ENCODE measurements at places on chromosomes 2 and 18. TPM values are rescaled to one million over a fixed set of nuclear protein-coding genes. Genes with fewer than 3 reads are reported as not detected.

DNA sequence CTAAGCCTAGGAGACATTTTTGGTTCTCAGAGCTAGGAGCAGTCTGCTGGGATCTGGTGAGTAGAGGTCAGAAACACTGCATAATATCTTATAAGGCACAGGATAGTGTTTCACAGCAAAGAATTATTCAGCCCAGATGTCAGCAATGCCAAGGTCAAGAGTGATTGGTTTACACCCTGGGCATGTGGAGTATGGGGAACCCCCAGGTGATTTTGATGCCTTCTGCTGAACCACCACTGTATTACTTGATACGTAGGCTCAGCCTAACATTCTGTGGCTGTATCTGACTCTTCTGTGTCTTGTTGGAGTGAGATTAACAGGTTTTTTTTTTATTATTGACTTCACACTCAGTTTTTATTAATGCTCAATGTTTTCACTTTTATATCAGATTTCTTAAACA lies 6.0 kb downstream of the DDX18 start:
- H3K27me3 ChIP-seq = no peaks in the 10 kb centered on the region
- H3K4me3 ChIP-seq = no peak overlapping the region
- DNase-seq = no peak
- peaks cover 9% of the 10 kb centered on the region for H3K4me1 ChIP-seq

DNA sequence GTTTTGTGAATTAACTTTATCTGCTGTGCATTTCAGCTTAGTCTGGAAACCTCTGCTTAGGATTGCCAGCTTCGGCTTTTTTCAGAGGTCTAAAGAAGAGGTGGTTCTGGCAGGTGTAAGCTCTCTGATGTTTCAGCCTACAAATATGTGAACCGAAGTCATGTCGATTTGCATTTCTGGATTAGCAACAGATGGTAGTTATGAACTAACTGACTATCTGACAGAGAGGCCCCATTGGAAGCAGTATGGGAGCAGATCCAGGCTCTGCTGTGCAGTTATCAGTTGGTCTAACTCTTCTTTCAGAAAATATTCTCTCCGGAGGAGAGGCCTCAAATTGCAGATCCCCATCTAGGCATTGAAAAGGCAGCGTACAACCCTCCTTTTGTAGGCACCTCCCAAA lies 32.7 kb upstream of the SPRED2 start:
- H3K4me1 ChIP-seq = peaks cover 8% of the 10 kb centered on the region
- H3K36me3 ChIP-seq = no peaks in the 10 kb centered on the region
- no peak for DNase-seq

Gene TMEM182
- total RNA-seq = 5.2 TPM

- peaks cover 4% of the 10 kb centered on the region for H3K36me3 ChIP-seq
- no peak overlapping the region for H3K4me3 ChIP-seq
- peak overlapping the region; percentile 84 for H3K27ac ChIP-seq
- H3K27me3 ChIP-seq = no peaks in the 10 kb centered on the region
- DNase-seq = no peak
- H3K4me1 ChIP-seq = peaks cover 87% of the 10 kb centered on the region
Measured at GRCh38 chr18:48932822-48933510, 17.8 kb downstream of the SMAD7 start.

Gene SERPINB2
- not detected for total RNA-seq

GRCh38 chr2:239629926-239630617 lies 229.3 kb upstream of the HDAC4 start:
- H3K4me1 ChIP-seq = no peaks in the 10 kb centered on the region
- H3K27me3 ChIP-seq = no peaks in the 10 kb centered on the region
- DNase-seq = peak; percentile 10
- H3K36me3 ChIP-seq = no peaks in the 10 kb centered on the region
- no peak overlapping the region for H3K27ac ChIP-seq
- no peak overlapping the region for H3K4me3 ChIP-seq

Gene IER3IP1
- 8.2 TPM for total RNA-seq

GRCh38 chr18:7094427-7094826 lies 23.2 kb downstream of the LAMA1 start:
- no peaks in the 10 kb centered on the region for H3K36me3 ChIP-seq
- H3K27me3 ChIP-seq = no peaks in the 10 kb centered on the region
- DNase-seq = peak; percentile 30
- peaks cover 32% of the 10 kb centered on the region for H3K4me1 ChIP-seq
- H3K27ac ChIP-seq = peak overlapping the region; percentile 51

- no peaks in the 10 kb centered on the region for H3K27me3 ChIP-seq
- H3K27ac ChIP-seq = no peak overlapping the region
- H3K4me3 ChIP-seq = no peak overlapping the region
- no peaks in the 10 kb centered on the region for H3K4me1 ChIP-seq
- H3K36me3 ChIP-seq = no peaks in the 10 kb centered on the region
- DNase-seq = no peak
Measured at GRCh38 chr2:23656597-23656973, 270.3 kb downstream of the ATAD2B start.

DNA sequence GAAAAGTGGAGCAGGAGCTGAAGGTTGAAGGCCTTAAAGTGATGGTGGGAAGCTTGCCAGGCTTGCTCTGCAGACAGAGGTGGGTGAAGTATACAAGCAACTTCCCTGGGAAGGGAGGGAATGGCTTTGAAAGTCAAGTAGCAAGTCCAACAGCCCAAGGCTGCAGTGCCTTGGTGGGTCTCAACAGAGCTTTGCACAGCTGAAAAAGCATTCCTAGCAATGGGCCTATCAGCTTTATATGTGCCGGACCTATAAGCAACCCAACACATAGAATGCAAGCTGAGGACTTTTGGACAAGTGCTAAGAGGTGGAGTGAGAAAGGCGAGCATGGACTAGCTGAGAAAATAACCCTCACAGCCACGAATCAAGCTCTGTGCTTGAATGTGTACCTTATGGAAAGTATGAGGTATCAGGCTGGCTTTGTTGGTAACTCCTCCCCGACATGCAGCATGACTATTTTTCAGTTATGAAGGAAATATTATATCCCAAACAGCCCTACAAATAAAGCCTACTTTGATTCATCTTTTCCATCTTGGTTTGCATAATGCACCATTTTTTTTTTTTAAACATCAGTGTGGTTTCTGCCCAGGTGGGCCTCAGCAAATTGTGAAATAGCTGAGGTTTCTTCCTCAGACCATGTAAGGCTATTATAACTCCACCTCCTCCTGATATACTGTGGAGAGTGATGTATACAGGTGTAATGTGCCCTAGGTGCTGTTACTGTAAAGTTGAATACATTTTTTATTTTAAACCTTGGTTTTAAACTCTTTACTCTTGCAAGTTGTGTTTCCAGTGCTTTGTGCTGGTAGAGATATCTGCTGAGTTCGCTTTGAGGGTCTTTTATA lies 241.4 kb upstream of the CXCR4 start:
- no peak for DNase-seq
- H3K36me3 ChIP-seq = no peaks in the 10 kb centered on the region
- H3K27me3 ChIP-seq = no peaks in the 10 kb centered on the region
- H3K4me3 ChIP-seq = no peak overlapping the region
- no peaks in the 10 kb centered on the region for H3K4me1 ChIP-seq

DNA sequence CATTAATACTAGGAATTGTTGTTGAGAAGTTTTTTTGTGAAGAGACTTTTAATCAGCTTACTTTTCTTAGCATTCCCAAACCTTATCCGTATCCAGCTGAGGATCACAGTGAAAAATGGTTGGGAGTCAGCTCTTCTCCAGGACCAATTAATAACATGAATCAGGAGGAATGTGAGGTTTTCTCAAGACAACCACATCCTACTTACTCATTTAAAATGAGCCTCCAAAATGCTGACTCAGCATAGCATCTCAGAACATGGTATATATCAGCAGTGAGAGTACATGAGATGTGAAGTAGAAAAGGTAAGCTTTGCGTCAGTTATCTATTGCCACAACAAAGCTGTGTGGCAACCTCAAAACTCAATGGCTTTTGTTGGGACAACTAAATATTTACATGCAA lies 140.3 kb downstream of the NRP2 start:
- no peak for DNase-seq
- H3K4me1 ChIP-seq = no peaks in the 10 kb centered on the region
- H3K36me3 ChIP-seq = no peaks in the 10 kb centered on the region

Gene CDK15
- total RNA-seq = not detected

Gene INHBB
- not detected for total RNA-seq

GRCh38 chr2:39499336-39499735 lies 62.3 kb upstream of the MAP4K3 start:
- no peaks in the 10 kb centered on the region for H3K27me3 ChIP-seq
- H3K4me3 ChIP-seq = no peak overlapping the region
- H3K36me3 ChIP-seq = no peaks in the 10 kb centered on the region
- H3K27ac ChIP-seq = no peak overlapping the region
- H3K4me1 ChIP-seq = no peaks in the 10 kb centered on the region
- peak; percentile 52 for DNase-seq

DNA sequence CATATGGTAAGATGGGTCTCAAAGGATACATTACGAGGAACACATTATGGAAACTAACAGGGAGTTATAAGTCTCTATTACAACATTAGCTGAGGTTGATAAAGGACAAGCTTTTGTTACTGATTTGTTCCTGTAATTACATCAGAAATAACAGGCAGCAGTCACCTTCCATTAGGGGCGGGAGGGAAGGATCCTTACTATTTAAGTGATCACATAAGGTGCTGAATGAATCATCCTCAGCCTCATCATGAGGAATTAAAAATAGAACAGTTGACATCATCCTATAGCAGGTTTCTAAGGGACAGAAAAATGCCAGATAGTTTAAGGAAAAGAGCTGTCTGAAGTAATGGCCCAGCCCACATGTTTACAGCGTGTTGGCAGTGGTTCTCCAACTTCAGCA lies 86.9 kb upstream of the MGAT5 start:
- DNase-seq = no peak
- H3K4me3 ChIP-seq = no peak overlapping the region
- no peaks in the 10 kb centered on the region for H3K36me3 ChIP-seq
- no peaks in the 10 kb centered on the region for H3K27me3 ChIP-seq
- H3K4me1 ChIP-seq = peaks cover 14% of the 10 kb centered on the region

Gene SLC4A5
- total RNA-seq = 2.3 TPM

Gene NR4A2
- total RNA-seq = 0.04 TPM

DNA sequence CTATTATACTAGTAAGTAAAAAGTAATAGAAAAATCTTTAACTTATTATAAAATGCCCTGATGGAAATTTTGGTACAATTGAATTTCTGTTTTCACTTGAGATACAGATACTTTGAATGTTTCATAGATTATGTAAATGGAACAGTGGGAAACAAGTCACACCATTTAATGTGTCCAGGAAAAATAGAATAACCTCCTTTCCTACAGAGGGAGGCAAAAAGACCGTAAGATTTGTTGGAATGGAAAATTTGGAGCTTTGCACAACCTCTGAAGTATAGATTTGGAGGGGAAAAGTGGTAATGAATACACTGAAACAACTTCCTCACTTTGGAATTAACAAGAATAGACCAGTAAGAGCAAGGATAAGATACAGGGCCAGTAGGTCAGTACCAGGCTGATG lies 149.2 kb upstream of the L3MBTL4 start:
- H3K27me3 ChIP-seq = no peaks in the 10 kb centered on the region
- no peak overlapping the region for H3K27ac ChIP-seq
- no peak for DNase-seq
- peaks cover 20% of the 10 kb centered on the region for H3K4me1 ChIP-seq

GRCh38 chr18:35076135-35076924 lies 35.1 kb downstream of the MAPRE2 start:
- no peak overlapping the region for H3K4me3 ChIP-seq
- H3K4me1 ChIP-seq = peaks cover 4% of the 10 kb centered on the region
- H3K27me3 ChIP-seq = no peaks in the 10 kb centered on the region

Gene COL6A3
- 4.1 TPM for total RNA-seq

- no peaks in the 10 kb centered on the region for H3K36me3 ChIP-seq
- H3K27ac ChIP-seq = no peak overlapping the region
- H3K4me3 ChIP-seq = no peak overlapping the region
- peaks cover 3% of the 10 kb centered on the region for H3K4me1 ChIP-seq
- H3K27me3 ChIP-seq = no peaks in the 10 kb centered on the region
Measured at GRCh38 chr2:222835143-222835822, 25.6 kb upstream of the ACSL3 start.

Gene FAM124B
- 0.30 TPM for total RNA-seq

DNA sequence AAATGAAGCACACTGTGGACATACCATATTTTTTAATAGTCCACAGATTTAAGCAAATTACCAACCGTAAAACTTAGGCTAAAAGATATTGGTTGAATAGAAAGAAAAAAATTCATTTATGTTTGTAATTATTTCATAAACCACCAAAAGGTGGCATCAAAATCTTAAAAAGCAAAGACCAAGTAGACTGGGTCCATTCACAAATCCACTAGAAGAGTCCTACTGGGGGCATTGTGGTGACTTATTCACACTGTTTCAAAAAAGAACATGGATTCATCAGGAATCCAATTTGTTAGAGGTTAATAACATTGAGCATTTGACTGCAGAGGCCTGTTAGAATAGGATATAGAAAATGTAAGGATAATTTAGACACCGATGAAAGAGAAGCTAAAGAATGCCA lies 194.9 kb upstream of the KYNU start:
- no peaks in the 10 kb centered on the region for H3K36me3 ChIP-seq
- H3K27ac ChIP-seq = no peak overlapping the region
- no peak for DNase-seq
- H3K4me3 ChIP-seq = no peak overlapping the region
- H3K4me1 ChIP-seq = peaks cover 4% of the 10 kb centered on the region
- H3K27me3 ChIP-seq = no peaks in the 10 kb centered on the region

DNA sequence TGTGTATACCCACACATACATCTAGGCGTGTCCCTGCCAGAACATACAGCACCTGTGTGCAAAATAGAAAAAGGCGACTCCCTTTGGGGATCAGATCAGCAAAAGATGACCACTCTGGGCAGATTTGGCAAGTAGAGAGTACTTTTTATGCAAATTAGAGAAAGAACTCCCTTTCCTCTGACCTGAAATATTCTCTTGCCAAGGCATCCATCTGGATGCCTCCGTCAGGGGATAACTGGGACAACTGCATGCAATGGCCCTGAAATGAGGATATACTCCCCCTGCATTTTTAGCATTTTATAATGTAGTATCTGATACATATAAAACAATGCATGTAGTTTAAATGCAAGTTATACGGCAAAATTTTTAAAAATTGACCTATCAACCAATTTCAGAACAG lies 247.7 kb downstream of the ICOS start:
- no peaks in the 10 kb centered on the region for H3K4me1 ChIP-seq
- no peaks in the 10 kb centered on the region for H3K27me3 ChIP-seq
- no peak overlapping the region for H3K27ac ChIP-seq
- H3K36me3 ChIP-seq = no peaks in the 10 kb centered on the region
- DNase-seq = no peak

DNA sequence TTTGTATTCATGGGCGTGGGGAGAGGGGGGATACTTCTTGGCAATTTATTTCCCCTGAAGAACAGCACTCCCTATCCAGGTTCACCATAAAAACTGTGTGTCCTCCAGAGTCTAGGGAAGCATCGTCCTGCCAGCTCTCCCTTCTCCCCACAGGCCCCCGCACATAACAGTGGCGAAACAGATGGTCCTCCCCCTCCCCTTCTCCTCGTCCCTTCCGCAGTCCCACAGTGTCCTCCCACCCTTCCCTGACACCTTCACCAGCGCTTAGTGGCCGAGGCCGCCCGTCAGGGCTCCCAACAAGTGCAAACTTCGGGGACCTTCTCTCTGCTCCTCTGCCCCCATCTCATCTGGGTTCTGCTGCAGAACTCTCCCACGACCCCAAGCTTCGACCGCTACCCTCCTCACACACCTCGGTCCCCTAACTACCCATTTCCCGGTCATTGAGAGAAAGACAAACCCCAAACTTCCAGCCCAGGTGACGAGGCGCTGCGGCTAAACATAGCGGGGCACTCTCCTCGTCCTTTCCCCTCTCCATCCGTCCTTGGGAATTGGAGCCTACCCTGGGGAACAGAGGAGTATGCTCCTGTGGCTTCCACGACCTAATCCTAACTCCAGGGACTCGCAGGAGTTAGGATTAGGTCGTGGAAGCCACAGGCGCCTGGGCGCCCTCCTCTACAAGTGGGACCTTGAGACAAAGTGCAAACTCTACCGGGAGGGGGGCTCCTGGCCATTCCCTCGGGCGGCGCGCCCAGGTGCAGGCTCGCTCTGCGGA lies 971 bp downstream of the ZNF385B start:
- H3K36me3 ChIP-seq = no peaks in the 10 kb centered on the region
- H3K27ac ChIP-seq = no peak overlapping the region
- peak overlapping the region; percentile 74 for H3K4me3 ChIP-seq
- no peak for DNase-seq
- no peaks in the 10 kb centered on the region for H3K4me1 ChIP-seq
- H3K27me3 ChIP-seq = peaks cover 76% of the 10 kb centered on the region

Measured in cardiac muscle cell (in vitro differentiated cells and primary cell).